ENCODE measurements at places on chromosomes 6 and 20.

GRCh38 chr6:150981095-150981494 is 115.6 kb downstream of the MTHFD1L start:
- no peak for DNase-seq

DNA sequence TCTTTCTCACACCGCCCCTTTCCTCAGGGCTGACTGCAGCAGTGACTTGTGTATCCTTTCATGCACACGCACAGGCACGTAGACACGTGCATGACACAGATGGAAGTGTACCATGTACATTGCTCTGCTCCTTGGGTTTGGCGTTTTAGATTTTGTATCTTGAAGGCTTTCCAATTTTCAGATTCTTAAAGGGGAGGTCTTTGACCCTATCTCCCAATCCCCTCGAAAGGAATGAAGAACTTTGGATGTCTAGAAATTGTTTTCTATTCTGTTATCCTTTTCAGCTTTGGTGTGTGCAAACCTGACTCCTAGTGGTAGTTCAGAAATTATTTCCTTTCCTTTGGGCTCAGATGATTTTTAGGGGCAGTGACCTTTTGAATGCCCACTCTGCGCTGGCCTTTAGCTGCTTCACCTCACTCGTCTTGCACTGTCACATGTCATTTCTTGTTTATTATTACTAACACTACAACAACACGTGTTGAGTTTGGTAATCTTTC is 63.0 kb downstream of the HIVEP1 start:
- DNase-seq: no peak

- no peak for DNase-seq
Observed at GRCh38 chr20:22312744-22313346, 271.5 kb downstream of the FOXA2 start.

DNA sequence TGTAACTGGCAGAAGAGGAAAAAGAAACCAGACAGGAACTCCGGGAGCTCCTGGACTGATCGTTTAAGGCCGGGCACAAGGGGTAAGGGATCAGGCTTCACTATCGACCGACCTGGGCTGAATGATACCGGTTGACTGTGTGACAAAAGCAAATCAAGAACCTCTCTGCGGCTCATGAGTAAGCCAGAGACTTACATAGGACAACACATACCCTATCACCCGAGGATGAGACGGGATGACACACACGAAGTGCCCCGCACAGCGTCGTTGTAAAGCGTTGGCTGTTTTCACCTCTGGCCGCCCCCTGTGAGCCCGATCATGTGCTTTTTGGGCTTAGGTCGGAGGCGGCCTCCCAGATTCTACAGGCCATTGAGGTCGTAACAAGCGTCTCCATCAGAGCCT is 695 bp upstream of the TGIF2 start:
- DNase-seq: no peak

Measured in SIG-M5 (cell line).